ENCODE measurements at places on chromosomes 11 and 22.

DNA sequence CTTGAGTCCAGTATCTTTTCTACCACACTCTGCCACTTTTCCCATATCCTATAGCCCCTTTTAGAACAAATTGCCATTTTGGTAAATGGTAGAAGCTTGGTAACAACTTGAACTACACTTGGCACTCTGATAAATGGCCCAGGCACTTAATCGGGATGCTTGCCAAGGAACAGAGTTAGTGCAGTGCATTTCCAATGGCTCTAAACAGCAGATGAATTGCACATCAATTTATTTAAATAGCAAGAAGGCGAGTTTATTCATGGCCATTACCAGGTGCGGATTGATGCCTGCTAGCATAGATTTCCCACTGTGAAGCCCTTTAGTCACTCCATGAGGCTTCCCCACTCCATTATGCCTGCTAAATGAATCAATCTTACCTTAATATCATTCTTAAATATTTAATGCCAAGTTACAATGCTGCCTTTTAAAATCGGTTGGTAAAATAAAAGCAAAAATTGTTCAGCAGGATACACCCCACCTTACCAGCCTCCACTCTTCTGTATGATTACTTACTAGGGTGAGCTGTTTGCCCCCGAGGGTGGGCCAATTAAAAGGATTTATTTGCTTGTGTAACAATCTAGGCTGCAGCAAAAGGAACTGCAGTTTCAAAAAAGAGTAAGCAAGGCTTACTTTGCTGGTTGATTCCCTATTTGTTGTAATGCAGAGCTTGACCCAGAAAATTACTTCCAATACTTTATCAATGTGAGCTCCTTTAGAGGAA, 136.0 kb upstream of the ARHGAP42 start:
- no peak for DNase-seq

DNA sequence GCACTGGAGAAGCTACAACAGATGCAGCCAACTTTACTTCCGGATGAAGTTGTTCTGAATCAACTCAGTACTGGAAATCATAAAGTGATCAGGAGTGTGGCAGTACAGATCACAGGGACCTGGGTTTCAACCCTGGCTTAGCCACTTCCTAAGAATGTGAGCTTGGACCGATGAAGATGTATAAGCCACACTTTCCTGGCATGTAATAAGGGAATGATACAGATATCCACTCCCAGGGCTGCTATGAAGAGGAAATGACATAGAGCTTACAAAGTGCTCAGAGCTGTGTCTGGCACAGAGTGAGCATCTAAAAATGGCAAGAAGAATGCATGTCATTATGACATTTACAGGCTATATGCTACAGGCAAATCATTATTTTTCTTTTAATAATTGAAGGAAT, 378.7 kb downstream of the NTM start:
- no peak for DNase-seq

DNA sequence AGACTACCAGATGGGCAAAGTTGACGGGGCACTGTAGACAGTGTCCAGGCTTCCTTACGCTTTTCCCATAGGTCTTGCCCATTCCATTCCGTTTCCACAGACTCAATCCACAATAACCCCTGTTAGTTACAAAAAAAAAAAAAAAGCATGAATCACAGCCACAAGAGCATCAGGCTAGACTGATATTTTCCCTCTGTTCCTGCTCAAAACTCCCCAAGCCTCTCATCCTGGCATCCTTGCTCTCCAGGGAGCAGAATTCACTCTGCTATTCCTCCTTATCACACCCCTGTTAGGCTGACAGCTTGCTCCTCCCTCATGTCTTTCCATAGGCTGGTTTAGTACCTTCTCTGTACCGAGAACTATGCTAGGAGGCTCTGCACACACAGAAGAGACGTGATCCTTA, 42.2 kb downstream of the TMEM123 start:
- DNase-seq: no peak

DNA sequence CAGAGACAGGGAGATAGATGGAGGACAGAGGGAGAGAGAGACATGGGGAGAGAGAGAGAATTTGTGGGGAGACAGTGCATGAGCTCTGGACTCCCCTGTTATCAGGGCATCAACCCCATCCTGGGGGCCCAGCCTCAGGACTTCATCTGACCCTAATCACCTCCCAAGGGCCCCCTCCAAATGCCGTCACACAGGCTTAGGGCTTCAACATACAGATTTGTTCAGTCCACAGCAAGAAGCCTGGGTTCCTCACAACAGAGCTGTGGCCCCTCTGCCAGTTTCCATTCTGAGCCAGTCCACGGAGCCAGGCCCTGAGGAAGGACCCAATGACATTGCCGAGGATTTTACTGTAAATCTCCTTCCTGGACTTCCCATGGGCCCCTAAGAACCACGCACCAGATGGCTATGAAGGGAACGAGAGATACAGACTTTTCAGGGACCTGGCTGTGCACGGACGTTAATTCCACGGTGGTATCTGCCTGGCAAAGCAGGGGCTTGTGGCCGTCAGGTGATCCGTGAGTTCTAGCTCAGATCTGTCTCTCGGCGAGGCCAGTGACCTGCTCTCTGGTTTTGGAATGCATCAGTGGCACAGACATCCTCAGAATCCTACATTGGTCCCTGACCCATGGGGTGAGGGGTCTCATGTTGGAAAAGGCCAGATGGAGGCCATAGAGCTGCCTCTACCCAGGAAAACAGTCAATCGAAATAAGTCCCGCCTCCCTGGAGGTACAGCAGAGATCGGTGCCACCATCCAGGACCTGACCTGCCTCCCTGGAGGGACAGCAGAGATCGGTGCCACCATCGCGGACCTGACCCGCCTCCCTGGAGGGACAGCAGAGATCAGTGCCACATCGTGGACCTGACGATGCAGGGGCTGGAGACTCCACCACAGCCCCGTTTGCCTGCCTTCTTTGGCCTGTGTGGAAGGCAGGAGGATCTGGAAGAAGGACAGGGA, 8.7 kb upstream of the B4GALNT4 start:
- DNase-seq: no peak

DNA sequence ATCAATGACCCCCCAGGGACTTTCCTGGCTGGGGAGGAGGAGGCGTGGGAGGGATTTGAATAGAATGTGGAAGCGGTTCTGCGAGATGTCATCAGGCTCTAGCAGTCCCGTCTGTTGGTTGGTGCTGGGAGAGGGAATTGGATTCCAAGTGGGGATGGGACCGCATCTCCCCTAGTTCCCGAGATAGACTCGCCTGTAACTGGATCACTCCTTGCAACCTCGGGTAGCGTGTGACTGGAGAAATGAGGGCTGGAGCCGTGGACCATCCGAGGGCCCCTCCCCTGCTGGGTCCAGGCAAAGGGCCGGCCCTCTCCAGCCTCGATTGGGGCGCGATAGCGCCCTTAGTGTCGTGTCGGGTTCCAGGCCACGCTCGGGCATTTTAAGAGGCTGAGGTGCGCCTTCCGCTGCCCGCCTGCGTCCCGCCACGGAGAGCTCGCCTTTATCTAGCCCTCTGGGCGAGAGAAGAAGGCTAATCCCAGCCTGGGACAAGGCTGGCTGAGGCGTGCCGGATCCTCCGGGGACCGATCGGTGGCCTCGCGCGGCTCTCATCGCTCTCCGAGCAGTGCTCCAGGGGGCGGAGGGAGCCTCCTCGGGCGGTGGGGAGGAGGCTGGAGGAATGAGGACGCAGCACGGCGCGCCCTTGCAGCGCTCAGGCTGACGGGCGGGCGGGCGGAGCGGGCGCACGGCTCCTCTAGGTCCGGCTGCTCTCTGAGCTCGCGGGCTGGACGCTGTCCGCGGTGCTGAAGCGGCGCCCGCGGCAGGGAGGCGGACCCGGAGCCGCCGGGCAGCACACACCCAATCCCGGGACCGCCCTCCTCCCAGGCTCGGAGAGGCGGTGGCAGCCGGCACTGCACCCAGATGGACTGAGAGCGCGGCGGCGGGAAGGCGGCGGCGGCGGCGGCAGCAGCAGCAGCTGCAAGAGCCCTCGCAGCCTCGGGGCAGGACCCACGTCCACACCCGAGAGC, 107.8 kb downstream of the OSBP2 start:
- peak; percentile 50 for DNase-seq

DNA sequence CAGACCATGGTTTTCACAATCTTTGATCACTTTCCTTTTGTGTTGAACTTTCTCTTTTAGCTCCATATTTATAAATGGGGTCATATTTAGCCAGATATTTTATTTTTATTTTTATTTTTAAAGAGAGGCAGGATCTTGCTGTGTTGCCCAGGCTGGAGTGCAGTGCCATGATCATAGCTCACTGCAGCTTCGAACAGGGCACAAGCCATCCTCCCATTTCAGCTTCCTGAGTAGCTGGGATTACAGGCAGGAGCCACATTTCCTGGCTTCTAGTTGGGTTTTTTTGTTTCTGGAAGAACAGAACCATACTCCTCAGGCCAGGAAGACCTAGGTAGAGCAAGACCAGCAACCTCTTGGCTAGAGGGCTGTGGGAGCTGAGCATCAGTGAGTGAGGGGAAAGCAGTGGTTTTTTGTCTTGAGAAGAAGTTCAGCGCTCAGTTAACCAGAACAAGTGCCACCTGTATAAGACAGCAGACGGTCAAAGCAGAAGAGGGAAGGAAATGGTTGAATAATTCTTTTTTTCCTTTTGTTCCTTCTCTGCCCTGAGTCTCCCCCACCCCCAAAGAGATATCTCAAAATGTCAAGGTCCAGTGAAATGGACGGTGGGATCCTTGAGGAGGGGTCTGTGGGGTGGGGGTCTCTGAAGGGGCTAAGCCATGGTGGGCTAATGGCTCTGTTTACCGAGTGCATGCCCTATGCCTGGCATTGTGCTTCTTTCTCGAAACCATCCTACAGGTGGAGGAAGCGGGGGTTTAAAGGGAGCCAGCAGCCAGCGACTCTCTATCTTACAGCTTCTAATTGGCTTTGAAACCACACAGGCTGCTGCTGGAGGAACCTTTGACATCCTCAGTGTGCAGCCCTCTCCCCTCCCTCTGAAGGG, 63.0 kb downstream of the PTPRJ start:
- DNase-seq: no peak

DNA sequence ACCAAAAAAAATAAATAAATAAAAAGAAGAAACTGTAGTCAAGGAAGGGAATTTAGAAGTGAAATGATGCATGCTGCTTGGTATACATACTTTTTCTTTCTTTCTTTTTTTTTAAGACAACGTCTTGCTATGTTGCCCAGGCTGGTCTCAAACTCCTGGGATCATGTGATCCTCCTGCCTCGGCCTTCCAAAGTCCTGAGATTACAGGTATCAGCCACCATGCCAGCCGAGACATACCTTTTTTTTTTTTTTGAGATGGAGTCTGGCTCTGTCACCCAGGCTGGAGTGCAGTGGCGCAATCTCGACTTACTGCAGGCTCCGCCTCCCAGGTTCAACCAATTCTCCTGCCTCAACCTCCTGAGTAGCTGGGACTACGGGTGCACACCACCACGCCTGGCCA, 21.7 kb upstream of the ARRB1 start:
- no peak for DNase-seq

DNA sequence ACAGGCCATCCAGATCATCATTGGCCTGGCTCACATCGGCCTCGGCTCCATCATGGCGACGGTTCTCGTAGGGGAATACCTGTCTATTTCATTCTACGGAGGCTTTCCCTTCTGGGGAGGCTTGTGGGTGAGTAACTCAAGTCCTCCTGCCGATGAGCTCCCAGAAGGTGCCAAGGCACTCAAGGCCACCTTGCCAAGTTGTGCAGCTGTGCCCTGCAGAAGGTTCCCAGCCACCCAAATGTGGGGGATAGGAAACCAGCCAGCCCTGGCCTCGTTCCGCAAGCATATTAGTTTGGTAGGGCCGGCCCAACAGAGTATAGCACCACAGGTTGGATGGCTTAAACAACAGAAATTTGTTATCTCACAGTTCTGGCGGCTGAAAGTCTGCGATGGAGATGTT, 4.0 kb downstream of the MS4A8 start:
- DNase-seq: no peak

- no peak for DNase-seq
Observed at GRCh38 chr22:46064966-46065666, 85.2 kb upstream of the PPARA start.

- DNase-seq: no peak
Observed at GRCh38 chr11:133600786-133601185, 68.5 kb upstream of the OPCML start.

GRCh38 chr11:102926961-102927623, 28.4 kb downstream of the MMP13 start:
- no peak for DNase-seq

DNA sequence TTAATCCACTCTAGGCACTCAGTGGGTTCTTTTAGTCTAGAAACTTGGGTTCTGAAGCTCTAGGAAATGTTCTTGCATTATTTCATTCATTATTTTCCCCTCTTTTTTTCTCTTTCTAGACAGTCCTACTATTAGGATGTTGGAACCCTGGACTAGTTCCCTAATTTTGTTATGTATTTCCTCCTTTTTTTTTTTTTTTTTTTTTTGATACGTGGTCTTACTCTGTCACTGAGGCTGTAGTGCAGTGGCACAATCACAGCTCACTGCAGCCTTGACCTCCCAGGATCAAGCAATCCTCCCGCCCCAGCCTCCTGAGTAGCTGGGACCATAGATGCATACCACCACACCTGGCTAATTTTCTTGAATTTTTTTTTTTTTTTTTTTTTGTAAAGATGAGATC, 9.4 kb downstream of the UPB1 start:
- no peak for DNase-seq

DNA sequence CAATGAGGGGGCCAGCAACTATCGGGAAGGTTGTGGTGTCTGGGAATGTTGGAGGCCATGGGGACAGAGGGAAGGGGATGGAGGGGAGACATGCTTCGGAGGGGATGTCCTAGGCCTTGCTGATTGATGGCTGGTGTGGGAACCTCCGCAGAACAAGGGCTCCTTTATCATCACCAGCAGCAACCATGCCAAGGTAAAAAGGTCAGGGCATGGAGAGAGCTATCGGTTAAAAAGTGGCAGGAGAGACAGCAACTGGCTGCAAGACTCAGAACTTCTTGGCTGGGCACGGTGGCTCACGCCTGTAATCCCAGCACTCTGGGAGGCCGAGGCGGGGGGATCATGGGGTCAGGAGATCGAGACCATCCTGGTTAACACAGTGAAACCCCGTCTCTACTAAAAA, 3.0 kb downstream of the GSTT4 start:
- no peak for DNase-seq

GRCh38 chr22:44895296-44896055, 114.3 kb downstream of the PHF21B start:
- no peak for DNase-seq

GRCh38 chr11:117071344-117071787, 26.9 kb downstream of the SIK3 start:
- no peak for DNase-seq

DNA sequence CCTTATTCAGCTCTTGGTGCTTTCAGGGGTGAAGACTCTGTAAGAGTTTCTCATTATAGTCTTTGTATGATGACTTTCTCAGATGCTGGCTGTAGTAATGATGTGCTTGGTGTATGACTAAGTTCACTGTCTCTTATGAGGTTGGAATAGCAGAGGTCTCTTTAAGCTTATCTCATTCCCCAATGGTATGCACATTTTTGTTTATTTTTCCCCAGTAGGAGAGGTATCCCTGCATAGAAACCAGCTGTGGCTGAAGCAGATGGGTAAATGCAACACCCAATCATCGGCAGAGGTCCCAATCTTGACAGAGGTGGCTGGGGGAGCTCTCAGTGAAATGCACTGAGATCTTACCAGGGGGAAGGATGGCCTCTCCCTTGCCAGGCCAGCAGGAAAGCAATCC, 34.6 kb downstream of the BBOX1 start:
- DNase-seq: no peak

- no peak for DNase-seq
Observed at GRCh38 chr11:70244698-70245097, 25.8 kb upstream of the PPFIA1 start.

Measured in iPS DF 19.7 (cell line).